ENCODE measurements at places on chromosomes 7 and 10.

- DNase-seq, result no peak
Measured at GRCh38 chr10:100968062-100968736, 1.1 kb upstream of the SEMA4G start.

DNA sequence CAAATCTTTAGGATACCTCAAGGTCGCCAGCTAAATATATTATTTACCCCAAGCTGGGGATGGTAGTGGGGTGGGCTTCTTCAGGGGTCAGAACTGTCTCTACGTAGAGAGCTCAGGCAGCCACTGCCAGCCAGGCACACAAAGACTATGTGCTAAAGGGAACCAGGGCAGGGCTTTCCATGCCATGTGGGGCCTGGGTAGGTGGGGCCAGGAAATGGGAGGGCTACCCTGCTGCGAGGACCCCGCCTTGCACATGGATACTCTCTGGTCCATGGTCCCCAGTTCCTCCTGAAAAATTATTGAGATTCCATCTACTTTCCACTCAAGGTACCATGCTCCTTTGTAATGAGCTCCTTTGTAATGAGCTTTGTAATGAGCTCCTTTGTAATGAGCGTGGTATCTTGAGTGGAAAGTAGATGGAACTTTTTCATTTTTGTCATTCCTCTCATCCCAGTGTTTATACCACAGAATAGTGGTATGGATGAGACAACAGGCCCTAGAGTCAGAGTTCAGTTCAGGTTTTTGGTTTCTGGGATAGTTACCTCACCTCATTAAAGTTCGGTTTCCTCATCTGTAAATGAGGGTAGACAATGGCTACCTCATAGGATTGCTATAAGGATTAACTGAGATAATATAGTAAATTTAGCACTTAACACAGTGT, 5.8 kb downstream of the SYNPO2L start:
- no peak for DNase-seq

GRCh38 chr7:82539969-82540368, 96.4 kb upstream of the CACNA2D1 start:
- DNase-seq, result no peak

DNA sequence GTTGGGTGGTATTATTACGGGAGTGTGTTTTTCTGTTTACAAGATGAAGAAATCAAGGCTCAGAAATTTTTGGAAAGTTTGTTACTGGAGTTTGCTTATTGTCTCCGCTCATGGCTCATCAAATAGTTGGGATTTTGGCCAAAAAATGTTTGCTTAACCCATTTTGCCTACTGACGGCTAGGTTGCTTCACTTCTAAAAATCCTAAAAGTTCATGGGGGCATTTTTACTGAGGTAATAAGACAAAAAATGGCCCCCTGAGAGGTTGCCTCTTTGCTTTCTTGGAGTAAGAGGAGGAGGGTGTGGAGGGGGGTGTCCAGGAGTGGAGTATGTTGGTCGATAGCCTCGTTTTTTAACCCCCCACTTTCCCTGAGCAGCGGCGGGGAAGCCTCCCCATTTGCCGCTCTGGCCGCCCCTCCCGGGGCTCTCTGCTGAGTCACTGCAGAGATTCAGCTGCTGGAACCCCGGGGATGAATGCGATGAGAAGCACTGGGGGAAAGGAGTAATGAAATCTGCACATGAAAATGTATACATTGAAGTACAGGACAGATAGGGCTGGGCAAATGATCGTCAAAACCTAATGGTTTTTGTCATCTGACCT, 1.5 kb downstream of the MEST start:
- no peak for DNase-seq

DNA sequence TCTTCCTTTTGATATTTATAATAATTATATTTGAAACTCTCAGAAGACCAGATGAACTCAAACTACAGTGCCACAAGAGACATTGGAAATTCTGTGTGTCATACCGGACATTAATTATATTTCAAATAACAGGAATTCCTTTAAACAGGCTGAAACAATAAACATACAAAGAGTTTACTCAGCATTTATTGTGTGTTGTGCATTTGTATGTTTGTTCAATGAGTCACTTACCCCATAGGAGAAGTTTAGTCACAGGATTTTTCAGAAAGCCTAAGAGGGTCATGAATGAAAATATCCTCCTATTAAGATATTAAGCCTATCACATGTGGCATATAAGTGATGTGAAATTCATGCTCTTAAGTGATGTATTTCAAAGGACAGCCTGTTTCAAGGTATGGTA, 566.8 kb downstream of the CNTNAP2 start:
- no peak for DNase-seq

GRCh38 chr10:77441353-77442166, 196.0 kb downstream of the KCNMA1 start:
- no peak for DNase-seq

GRCh38 chr7:99409192-99409572, 413 bp downstream of the BUD31 start:
- DNase-seq, result no peak

- DNase-seq, result no peak
Measured at GRCh38 chr7:621572-622285, 102.1 kb upstream of the PDGFA start.

DNA sequence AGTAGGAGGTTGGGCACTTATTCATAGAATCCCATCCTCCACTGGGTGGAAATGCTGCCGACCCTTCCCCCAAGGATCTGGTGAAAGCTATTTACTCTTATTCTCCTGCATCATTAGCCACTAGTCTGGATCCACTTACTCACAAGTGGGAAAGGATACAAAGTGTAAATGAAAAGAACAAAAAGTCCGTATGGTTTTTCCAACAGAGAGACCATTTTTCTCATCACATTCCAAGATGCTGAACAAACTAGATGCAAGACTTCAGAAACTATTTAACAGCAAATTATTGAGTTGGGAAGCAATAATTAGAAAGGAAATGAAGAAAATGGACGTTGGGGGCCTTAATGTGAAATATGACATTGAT, 242.4 kb upstream of the GLI3 start:
- DNase-seq, result no peak

GRCh38 chr10:22626784-22627183, 87.6 kb downstream of the PIP4K2A start:
- no peak for DNase-seq

DNA sequence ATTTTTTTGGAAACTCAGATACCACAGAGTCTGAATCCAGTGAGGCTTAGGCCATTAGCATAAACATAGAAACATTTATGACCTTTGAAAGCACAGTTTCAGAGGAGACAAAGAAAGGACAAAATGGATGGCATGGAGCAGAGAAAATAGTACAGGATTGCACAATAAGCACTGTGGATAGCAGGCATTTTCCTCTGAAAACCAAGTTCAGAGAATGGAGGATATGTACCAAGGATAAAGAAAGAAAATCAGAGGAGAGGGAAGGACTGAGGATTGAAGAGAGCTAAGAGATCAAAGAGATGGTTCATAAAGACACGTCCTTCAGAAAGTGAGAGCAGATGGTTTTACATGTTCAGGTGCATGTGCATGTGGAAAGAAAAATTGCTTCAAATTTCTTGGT, 707.2 kb upstream of the CELF2 start:
- DNase-seq, result no peak

- DNase-seq, result no peak
Measured at GRCh38 chr10:75427951-75428350, 3.5 kb upstream of the LRMDA start.

DNA sequence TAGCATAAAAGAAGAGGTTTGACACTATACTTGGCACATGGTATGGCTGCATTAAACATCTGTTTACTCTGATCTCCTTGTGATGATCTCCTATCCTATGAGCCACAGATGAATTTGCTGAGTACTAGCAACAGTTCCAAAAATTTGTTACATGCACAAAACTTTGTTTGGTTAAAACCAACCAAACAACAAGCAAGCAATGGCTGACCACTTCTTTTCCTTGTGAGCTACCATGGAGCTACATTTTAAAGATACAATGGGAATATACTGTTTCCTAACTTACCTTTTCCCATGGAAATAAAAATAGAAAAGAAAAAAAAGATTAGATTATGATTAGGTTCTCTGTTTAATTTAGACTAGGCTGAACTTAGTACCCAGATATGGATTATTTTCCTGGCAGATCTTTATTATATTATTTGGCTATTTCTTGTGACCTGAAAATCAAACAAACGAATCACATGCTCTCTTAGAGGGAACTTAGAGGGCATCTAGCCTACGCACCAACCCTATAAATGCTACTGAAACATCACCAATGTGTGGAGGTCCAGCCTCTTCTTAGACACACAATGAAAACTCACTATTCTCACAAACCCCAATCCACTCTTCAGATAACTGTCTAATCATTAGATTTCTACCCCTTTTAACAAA, 80.1 kb upstream of the FAM133B start:
- no peak for DNase-seq

GRCh38 chr7:53600296-53600695, 564.9 kb downstream of the POM121L12 start:
- DNase-seq, result no peak

DNA sequence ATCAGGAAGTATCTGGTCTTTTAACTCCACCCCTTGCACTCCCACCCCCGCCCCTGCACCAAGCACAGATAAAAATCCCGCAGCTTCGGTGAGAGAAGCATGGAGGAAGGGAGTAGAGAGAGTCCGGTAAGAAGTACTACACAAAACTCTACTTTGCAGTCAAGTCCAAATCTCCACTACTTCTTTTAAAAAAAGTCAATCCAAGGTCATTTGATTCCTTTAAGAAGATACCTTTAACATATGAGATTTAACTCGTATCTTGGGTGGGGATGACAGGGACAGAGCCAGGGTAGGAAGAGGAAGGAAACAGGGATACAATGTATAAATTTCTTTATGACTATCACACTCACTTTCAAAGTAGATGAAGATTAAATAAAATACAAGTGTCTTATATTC, 132.1 kb downstream of the NRBF2 start:
- DNase-seq, result peak; percentile 83

GRCh38 chr7:153404781-153405279, 645.3 kb downstream of the ACTR3B start:
- DNase-seq, result no peak

GRCh38 chr10:70887804-70888800, at the start of gene PCBD1:
TSS of gene PCBD1 (minus strand) at chr10:70888565. CDS start at chr10:70888533, 32 bp downstream.
- peak; percentile 81 for DNase-seq

GRCh38 chr10:129404091-129404490, 63.0 kb upstream of the MGMT start:
- DNase-seq, result no peak

GRCh38 chr10:59258890-59259289, 82.4 kb downstream of the PHYHIPL start:
- DNase-seq, result no peak

DNA sequence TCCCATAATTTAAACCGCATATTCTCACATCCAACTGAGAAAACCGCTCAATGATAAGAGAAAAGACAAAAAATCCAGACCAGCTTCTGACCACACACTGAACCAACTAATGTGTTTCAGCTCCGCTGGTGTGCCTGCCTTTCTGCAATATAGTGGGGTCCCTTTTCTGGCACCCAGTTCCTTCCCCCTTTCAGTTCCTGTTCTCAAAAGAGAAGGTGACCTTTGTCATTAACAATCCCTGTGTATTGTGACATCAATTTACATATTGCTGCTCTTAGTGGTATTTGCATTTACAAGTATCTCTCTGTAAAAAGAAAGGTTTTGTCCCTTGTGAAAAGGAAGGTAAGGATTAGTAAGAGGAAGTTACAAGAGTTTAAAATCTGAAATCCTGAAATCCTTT, 1.4 kb downstream of the PPP1R17 start:
- DNase-seq, result no peak

DNA sequence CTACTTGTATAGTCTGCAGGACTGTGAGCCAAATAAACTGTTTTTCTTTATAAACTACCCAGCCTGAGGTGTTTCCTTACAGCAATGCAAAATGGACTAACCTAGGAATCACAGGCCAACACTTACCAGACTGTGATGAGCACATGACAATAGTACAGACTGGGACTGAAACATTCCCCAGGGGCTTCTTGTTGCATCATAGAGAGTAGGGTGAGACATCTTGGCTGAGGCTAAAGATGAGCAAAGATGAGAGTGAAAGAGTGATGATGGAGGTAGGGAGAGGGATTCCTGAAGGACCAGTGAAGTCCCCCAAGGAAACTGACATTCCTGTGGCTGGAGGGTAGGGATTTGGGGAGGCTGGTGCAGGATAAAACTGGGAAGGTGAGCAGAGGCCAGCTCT, 194.4 kb downstream of the TPST1 start:
- peak; percentile 65 for DNase-seq

DNA sequence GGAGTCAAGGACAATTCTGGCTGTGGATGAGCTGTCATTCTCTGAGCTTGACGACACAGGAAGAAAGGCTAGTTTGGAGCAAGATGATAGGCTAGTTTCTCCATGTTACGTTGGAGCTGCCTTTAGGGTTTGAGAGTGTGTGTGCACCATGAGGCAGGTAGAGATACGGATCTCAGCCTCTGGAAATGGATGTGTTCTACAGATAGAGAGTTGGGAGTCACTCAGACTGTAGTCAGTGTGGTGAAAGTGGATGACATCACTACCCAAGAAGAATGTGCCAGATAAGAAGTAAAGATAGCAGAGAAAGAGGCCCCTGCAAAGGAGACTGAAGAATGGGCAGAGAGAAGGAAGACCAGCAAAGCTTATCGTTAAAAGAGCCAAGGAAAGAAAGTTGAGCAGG, 42.4 kb downstream of the PNLIPRP3 start:
- DNase-seq, result no peak

GRCh38 chr7:138478499-138478908, 18.4 kb downstream of the TRIM24 start:
- DNase-seq, result no peak

DNA sequence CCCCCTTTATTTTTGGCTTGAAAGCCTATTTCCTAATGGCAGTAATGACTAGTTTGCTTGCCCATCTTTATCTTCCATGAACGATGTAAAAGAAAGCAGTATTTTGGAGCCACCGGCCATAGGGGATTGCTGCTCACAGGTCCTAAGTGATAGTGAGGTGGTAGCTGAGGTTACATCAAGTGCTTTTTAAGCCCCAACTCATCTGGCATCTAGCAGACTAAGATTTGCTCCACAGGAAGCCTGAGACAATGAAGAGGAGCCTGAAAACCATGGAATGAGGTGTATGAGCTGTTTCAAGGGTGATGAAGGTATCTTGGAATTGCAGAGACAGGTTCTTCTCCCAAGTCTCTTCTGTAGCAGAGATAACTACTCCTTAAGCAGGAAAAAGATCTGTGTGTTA, 496.3 kb downstream of the XPNPEP1 start:
- DNase-seq, result no peak

DNA sequence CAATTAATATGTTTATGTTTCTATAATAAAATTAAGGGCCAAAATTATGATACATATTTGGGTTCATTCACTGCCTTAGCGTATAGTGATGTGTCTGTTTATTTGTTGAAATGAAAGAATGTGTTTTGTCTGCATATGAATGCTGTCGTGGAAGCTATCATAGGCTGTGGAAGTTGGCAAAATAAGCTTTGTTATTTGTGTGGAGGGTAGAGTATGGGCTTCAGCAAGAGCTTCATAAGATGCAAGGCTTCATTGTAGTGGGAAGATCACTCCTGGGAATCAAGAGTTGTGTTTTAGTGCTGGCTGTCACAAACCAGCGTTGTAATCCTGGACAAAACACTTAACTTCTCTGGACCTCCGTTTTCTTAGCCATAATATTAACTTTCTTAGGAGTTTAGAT, 2.5 kb downstream of the SLK start:
- DNase-seq, result peak; percentile 30

GRCh38 chr10:44803862-44804261, 107.3 kb upstream of the TMEM72 start:
- DNase-seq, result no peak

Measured in NB4 (cell line).